Fibroblast of pulmonary artery (primary cell): ENCODE measurements at places on chromosomes 7 and 10.

- DNase-seq, result no peak
Observed at GRCh38 chr7:16531707-16532106, 5.1 kb downstream of the LRRC72 start.

DNA sequence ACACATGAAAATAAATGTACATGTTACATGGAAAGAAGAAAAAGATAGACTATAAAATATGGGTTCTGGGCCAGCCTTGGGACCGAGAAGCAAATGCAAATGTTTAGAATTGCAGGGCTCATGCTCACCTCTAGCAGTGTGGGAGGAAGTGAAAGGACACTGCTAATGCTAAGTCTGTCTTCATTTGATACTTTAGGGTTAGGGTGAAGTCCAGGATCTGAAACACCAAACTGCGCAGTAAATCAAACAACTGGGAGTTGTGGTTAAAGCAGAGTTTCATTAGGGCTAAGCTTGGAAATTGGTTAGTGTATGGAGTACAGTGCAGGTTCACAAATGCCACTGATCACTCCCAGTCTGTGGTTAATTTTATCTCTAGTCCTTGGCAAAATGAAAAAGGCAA lies 73.2 kb upstream of the PDK4 start:
- DNase-seq, result no peak

GRCh38 chr10:14262836-14263425 lies 67.8 kb downstream of the FRMD4A start:
- no peak for DNase-seq

DNA sequence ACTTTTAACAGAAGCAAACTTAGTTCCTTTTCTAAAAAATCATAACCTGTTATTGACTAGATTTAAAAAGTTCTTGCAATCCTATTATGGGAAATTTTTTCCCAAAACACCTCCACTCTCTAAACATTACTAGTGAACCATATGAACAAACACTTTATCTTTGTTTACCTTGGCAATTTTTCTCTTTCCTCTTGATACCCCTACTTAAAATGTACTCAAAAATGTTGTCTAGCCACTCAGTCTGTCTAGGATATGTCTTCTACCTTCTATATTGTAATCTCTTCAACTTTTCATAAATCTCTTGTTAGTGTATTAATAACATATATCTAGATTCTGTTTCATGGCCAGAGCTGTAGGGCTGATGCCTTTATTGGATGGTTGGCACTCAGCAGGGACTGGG lies 630.0 kb upstream of the GRM3 start:
- no peak for DNase-seq

- peak; percentile 46 for DNase-seq
Observed at GRCh38 chr7:30596014-30596641, 1.4 kb downstream of the GARS1 start.

DNA sequence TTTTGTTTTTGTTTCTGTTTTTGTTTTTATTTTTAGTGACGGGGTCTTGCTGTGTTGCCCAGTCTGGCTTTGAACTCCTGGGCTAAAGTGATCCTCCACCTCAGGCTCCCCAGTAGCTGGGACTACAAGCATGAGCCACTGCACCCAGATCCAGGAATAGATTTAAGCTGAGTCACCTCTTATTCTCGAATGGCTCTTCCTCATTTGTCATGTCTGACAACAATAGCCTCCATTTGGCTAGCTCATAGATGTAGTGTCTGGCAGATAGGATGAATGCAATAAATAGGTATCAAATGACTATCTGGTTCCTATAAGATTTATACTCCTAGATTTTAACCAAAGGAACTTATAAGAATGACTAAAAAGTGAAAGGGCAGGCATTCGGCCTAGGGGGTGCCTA lies 172.9 kb downstream of the TMEM26 start:
- peak; percentile 31 for DNase-seq

- peak; percentile 31 for DNase-seq
Observed at GRCh38 chr10:73625004-73625883, 16.0 kb downstream of the MYOZ1 start.

DNA sequence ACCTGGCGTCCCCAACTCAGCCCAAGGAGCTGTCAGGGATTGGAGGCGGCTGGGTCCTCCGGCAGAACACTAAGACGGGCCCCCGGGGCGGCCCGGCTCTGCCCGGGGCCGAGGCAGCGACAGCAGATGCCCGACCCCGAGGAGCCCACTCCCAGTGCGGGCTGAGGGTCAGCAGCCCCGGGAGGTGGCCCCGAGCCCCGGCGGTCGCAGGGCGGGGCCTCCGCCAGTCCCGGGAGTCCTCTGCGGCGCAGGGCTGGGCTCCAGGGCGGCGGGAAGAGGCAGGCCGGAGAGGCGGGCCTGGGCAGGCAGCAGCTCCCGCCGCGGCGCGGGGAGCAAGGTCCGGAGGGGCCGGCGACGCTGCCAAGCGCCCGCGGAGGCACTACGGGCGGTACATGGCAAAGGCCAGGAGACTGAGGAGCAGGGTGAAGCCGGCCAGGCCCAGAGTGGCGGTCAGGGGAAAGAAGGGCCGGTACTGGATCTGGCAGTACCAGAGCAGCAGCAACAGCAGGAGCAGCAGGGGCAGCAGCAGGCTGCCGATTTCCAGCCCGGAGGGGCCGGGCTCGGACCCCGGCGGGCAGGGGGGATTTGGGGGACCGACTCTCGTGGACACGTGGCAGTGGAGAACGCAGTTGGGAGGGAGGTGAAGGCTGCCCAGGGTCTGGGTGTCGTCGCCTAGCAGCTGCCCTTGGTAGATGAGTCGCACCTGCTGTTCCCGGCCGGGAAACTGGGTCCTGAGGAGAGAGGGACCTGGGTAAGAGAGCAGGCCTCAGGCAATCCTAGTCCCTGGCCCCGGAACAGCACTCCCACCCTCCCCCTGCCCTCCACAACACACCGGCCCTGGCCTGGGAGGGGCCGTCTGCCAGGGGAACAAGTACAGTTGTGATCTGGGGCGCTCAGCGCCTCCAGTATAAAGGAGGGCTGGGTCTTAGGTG lies 827 bp upstream of the FASTK start:
- no peak for DNase-seq

GRCh38 chr7:54955296-54955695 lies 63.5 kb upstream of the EGFR start:
- DNase-seq, result no peak

- no peak for DNase-seq
Observed at GRCh38 chr10:48910548-48910947, 29.1 kb downstream of the LRRC18 start.

DNA sequence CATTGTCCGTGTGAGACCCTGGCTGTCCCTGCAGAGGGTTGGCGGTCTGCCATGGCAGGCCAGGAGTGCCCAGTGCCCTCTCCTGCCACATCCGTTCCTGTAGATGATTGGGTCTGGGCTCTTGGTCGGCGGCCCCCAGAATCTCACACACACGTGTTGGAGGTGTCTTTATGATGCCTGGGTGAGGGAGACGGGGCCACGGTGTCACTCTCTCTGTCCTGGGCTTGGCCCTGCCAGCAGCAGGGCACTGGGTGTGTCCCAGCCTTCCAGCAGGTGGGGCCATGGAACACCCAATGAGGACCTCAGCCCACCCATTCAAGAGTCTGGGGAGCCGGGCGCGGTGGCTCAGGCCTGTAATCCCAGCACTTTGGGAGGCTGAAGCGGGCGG lies 30.2 kb downstream of the UNC5B start:
- no peak for DNase-seq

DNA sequence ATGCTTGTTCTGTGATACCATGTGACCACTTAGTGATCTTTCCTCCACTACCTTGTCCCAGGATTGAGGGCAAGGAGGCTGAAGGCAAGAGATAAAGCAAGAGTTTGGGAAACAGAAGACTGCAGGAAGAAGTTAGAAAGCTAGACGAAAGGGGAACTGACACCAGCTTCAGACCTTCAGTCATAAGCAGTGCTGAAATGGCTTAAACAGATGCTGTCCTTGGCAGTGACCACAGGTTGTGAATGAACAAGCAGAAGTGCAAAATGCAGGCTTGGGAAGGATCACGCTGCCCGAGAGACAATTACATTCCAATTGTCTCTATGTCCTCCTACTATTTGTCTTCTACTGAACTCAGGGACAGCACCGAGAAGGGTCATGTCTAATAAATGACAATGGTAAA lies 704.9 kb upstream of the AUTS2 start:
- DNase-seq, result no peak

DNA sequence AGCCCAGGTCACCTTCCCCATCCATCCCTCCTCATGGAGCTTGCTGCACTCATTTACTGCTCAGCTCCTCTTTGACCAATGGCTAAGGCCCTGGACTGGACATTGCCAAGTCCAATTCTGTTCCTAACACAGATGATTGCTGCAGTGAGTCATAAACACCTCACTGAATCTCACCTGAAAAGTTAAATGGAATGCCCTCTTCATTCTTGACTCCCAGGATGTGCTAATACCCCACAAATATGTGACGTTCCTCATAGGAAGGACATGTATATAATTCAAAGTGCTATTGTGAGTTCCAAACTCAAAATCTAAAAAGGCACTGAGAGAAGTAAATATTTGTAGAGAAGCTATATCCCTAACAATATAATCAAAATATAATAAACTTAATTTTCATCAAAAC lies 73.5 kb upstream of the DLX6 start:
- no peak for DNase-seq

DNA sequence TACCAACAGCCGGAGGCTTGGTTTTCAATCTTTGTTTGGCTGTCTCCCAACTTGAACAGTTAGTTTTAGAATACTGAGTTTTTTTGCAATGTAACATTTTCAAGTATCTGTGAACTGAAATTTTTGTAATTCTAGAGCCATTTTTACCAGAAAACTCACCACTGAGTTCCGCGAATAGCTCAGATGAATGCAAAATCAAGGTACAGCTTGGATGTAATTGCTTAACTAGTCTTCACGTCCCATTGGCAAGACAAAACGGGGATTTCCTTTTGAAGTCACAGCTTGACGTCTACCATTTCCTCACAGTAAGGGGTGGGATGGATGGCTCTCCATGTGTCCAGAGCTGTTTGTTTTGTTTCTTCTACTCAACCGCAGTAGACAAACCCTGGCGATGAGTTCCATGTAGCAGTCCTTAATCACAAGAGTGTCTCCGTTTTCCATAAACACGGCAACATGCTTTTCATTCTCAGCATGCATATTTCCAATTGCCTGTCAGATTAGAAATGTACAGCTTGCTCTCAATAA lies 55.8 kb upstream of the FGFR2 start:
- no peak for DNase-seq

DNA sequence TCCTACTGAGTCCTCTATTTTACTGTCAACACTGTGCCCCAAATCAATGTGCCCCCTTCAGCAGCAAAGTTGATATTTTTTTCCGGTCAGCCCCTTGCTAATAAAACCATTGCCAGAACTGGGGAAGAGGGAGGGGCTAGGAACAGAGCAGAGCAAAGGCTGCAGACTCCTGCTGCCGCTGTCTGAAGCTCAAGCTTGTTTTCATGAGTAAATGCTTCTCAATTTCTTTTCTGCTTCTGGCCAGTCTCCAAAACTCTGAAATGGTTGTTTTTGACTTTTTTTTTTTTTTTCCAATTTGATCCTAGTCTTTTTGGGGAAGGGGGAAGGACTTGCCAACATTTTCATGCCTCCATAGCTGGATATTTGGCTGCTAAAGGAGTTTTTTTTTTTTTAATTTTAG lies 26.7 kb upstream of the PROSER2 start:
- peak; percentile 15 for DNase-seq

DNA sequence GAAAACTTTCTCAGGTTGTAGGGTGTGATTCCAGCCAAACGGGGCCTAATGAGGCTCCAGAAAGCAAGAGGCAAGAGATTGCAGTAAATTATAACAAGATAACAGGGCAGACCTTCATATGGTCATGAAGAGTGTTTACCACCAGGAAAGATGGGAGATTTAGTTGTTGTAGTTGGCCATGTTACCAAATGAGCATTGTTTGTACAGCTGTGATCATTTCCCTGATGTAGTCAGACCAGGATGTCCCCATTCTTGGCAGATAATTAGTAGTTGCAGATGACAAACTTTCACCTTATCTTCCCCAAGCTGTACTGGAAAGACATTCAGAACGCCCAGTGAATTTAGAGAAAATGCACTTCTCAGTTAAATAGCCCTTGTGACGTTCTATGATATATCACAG lies 630.8 kb downstream of the ANKRD7 start:
- no peak for DNase-seq

- no peak for DNase-seq
Observed at GRCh38 chr10:109875151-109875568, 48.2 kb downstream of the XPNPEP1 start.

DNA sequence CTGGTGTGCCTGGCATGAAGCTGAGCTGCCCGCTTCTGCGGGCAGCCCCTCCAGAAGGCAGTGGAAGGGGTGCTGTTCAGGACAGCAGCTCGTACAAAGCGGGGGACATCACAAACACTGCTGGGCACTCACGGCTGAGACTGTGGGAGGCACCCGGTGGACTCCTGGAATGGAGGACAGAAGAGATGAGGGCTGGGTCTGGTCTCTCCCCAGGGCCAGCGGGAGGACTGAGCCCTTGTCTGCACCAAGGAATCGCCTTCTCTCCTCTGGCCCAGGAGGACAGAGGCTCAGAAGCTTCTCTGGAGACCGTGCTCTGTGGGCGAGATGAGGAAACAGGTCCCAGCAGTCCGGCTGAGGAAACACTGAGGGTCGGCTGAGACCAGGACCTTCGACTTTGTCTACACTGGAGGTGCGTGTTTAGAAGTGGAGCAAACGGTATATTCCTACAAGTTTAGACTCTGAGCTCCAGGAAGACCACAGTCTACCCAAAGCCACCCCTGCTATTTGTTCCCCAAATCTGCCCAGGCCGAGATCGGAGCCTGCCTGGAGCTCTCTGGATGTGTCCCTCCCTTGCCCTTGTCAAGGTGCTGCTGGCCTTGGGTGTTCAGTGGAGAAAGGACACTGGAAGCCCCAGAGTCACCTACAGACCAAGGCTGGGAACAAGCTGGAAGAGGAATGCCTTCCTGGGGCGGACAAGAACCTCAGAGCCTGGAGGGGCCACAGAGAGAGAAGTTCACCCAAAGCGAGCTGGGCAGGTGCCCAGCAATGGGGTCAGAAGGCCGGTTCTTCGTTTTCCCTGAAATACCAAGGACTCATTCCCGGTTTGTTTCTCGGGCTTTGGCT lies 12.9 kb upstream of the INPP5A start:
- DNase-seq, result no peak

DNA sequence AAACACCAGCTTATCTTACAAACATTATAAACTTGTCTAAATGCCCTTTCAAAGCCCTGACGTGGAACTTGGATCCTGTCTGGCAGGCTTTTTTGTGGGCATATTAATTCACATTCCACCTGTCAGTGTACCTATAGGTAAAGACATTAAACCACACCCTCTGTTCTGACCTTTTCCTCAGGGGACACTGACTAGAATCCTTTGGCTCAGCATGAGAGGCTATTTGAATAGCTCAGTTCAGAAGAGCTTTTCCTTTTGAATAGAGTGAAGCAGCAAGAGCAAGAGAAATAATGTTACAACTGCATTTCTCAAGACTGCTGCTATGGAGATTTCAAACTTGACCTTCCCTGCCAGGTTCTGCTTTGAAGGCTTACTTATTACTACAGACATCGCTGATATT lies 76.9 kb downstream of the CYP51A1 start:
- no peak for DNase-seq

DNA sequence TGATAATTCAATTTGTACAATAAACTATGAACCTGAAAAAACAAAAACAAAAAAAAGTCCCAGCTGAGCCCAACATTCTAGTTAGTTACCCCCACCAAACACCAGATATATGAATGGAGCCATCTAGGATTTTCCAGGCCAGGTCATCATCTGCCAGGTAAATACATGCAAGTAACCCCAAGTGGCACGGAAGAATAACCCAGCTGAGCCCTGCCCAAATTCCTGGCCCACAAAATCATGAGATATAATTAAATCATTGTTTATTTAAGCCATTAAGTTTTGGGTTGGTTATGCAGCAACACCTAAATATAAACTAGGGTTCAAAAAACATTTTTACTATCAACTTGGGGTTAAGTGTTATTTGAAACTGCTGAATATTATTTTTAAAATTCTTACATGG lies 19.0 kb downstream of the PARD3 start:
- DNase-seq, result no peak
